Karpas-422 (cell line): ENCODE measurements at places on chromosomes 6 and 20. TPM values are rescaled to one million over a fixed set of nuclear protein-coding genes. Genes with fewer than 3 reads are reported as not detected.
A peak's percentile ranks its signal among the peaks of the same experiment; 100 is the strongest.

PRL gene
- total RNA-seq: not detected in 2 replicates

UBE2C gene
- total RNA-seq: 124 and 141 TPM in 2 replicates

GPR6 gene
- total RNA-seq: not detected in 2 replicates

AGER gene
- total RNA-seq: 9.0 and 9.2 TPM in 2 replicates

EPHA7 gene
- not detected in 2 replicates for total RNA-seq

SLC2A10 gene
- total RNA-seq: not detected in 2 replicates

STX11 gene
- total RNA-seq: not detected in 2 replicates

DNA sequence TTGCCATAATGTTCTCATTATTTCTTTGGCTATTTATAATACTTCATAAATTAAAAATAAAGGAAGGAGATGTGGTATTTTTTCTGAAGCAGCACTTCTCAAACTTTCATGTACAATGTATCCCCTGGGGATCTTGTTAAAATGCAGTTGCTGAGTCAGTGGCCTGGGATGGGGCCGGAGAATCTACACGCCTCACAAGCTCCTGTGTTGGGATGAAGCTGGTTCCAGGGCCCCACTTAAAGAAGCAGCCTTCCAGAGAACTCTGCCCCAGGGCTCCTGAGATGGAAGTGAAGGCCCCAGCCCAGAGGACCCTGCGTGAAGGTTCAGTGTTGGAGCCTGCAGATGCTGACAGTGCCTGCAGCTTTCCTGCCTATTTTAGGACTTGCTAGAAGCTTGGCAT is 40.1 kb upstream of the SLC23A2 start:
- DNase-seq: no peak

GRCh38 chr6:26170951-26171841 is 84.0 kb downstream of the HFE start:
- DNase-seq: peak; percentile 63

- no peak for DNase-seq
Observed at GRCh38 chr20:64188682-64189529, 24.7 kb downstream of the MYT1 start.

DNA sequence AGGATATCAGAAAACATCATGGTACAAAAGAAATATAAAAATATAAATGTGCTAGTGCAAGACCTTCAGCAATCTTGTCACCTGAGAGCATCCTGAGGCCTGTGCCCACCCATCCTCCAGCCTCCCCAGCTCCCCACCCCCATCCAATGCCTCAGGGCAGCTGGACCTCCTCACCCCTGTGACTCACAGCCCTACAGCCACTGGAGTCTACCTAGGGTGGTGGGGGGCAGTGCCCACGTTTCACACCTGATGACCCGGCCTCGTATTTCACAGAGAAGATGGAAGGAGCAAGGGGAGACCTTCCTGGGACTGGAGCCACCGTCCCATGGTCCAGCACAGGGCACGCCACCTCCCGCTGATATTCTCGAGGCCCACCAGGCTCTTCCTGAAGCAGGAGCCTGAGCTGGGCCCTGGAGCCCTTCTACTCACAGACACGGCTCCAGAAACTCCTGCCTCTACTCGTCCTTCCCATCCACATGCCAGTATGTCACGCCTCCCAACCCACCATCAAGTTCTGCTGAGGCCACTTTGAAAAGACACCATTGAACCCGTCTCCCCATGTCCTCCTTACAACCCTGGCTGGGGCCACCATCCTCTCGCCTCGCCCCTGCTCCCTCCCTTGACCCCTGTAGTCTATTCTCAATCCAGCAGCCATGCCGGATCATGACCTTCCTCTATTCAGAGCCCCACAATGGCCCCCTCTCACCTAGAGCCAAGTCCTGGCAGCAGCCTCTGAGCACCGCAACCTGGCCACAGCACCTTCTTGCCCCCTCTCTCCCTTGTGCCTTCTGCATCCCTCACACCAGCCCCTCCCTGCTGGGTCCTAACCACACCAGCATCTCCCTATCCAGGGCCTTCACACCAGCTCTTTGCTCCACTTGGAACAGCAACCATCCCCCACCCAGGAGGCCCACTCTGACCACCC is 13.3 kb downstream of the APMAP start:
- DNase-seq: no peak

DNA sequence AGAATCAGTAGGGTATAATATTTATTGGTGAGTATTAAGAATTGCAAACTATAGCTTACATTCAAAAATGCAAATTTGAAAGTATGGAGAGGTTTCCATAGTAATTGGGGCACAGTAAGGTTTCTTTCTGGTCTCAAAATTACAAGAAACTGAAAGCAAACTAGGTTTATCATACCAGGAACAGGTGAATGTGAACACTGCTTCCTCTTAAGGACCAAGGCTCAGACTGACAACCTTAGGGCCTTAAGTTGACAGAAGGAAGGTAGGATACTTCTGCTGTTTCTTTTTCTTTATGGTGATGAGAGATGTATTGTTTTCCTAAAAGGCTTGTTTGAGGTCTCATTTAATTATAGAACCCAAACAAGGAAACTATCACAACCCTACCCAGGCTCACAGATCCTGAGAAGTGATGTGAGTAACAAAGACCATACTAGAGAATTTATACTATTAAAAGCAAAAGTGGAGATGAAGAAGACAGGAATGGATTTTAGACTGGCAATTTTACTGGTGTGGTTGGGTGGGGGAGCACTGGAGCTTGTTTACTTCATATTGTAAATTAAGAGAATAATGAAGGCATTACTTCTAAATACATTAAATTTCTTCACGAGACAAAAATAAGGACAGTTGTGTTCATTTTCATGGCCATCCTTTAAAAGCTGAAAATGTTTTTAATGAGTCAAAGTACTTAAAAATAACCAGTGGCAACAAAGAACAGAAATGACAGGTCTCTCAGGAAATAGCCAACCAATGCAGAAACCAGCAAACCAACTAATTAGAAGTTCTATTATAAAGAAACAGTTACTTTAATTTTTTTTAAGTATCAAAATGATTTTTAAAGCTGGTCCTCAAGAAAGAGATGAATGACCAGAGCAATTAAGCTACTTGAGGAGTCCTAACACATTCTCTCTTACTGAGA is 21.3 kb downstream of the STAU1 start:
- DNase-seq: no peak

- DNase-seq: no peak
Observed at GRCh38 chr6:25872814-25873213, 1.2 kb downstream of the SLC17A3 start.

- no peak for DNase-seq
Observed at GRCh38 chr6:6742535-6742934, 154.0 kb downstream of the LY86 start.

DNA sequence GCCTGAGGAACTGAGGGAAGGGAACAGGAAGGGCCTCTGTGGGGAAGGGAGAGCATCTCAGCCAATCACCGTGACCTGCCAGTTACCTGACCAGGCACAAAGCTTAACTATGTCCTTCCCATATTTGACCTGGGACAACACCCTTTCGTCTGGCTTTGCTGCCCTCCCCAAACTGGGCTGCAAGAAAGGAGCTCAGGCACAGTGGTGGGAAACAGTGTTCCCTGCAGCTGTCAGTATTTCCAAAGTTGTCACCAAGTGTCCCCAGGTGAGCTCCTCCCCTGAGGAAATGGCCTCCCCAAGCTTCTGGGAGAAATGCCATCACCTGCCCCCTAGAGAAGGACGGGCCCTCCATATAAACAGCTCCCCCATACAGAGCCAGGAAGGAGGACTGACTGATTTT is 17.9 kb downstream of the NCR2 start:
- peak; percentile 21 for DNase-seq

DNA sequence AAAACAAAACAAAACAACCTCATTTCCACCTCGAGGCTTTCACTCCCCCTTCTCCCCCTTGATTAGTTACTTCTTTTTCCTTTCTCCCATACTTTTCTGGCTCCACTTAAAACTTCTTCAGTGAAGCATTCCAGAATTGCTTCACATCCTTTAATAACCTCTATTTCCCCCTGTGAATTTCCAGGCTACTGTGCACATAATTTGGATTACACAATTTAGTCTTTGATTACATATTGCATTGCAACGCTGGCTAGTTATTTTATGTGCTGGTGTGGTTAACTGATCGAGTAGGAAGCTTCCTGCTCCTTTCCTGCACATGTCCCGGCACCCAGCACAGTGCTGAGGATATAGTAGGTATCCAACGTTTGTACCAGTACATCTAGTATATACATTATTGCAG is 28.1 kb upstream of the EEF1E1 start:
- DNase-seq: no peak
